ENCODE measurements at places on chromosomes 12 and 14.

- no peak for DNase-seq
These were observed 9.5 kb upstream of the TNFAIP2 start for GRCh38 chr14:103113774-103114173.

GRCh38 chr12:61043838-61044237 lies 1216.4 kb upstream of the USP15 start:
- DNase-seq: no peak

DNA sequence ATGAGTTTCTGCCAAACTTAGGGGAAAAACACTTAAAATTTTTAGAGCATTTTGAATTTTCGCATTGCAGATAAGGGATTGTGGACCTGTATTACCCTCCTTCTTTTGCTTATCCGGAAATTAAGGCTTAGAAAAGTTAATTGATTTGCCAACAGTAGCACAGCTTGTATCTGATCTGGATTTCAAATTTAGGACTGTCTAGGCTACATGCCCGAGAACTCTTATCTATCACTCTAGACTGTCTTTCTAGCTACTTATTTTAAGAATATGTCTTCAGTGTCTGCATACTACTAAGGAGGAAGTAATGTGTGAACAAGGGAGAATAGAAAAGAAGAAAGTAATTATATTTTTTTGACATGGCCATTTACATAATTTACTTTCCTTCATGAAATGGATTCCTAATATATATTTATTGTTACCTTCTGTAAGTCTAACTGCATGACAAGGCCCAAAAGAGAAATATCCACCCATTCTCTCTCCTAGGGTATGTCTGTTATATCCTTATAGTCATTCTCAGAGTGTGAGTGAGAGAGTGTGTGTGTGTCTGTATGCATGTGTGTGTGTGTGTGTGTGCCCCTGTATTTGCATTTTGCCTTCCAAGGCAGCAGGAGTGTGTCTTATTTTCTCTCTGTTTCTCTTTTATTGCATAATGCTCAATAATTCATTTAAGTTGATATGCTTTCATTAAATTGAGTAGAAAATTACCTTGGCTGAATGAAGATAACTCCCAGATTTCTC lies 132.1 kb downstream of the SLC5A8 start:
- DNase-seq: no peak

DNA sequence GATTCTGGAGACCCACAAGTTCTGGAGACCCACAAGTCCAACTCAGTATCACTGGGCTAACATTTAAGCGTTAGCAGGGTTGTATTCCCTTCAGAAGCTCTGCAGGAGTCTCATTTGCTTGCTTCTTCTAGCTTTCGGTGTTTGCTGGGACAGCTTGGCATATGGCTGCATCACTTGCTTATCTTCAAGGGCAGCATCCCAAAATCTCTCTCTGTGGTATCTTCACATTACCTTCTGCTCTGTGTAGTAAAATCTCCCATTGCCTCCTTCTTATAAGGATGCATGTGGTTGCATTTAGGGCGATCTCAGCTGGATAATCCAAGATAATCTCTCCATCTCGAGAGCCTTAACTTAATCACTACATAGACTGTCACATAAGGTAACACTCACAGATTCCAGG lies 7.3 kb upstream of the CNTN1 start:
- no peak for DNase-seq

- no peak for DNase-seq
These were observed 356.2 kb downstream of the TMEM121 start for GRCh38 chr14:105882626-105883025.

DNA sequence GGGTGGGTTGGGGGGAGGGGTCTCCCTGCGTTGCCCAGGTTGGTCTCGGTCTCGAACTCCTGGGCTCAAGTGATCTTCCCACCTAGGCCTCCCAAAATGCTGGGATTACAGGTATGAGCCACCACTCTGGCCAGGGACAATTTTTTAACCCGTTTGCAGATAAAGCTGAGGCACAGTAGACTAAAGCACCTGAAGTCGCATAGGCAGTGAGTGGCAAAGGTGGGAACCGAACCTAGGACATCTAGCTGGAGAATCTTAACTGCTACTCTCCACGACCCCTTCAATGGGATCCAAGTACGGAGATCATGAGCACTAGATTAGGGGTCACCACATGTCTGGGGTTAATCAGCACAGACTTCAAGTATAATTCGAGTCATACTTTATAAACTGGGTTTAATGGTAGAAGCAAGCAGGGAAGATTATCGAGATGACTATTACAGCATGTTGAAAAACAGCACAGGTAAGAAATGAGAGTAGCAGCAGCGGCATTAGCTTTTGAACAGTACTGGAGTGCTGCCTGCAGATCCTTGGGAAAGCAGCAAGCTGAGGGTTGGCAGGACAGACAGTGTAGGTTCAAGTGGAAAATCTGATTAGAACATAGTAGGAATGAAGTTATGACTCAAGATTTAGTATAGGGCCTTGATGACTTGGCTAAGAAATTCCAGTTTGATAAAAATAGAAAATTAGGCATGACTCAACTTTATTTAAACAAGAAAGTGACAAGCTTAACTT lies 23.9 kb downstream of the NID2 start:
- no peak for DNase-seq

DNA sequence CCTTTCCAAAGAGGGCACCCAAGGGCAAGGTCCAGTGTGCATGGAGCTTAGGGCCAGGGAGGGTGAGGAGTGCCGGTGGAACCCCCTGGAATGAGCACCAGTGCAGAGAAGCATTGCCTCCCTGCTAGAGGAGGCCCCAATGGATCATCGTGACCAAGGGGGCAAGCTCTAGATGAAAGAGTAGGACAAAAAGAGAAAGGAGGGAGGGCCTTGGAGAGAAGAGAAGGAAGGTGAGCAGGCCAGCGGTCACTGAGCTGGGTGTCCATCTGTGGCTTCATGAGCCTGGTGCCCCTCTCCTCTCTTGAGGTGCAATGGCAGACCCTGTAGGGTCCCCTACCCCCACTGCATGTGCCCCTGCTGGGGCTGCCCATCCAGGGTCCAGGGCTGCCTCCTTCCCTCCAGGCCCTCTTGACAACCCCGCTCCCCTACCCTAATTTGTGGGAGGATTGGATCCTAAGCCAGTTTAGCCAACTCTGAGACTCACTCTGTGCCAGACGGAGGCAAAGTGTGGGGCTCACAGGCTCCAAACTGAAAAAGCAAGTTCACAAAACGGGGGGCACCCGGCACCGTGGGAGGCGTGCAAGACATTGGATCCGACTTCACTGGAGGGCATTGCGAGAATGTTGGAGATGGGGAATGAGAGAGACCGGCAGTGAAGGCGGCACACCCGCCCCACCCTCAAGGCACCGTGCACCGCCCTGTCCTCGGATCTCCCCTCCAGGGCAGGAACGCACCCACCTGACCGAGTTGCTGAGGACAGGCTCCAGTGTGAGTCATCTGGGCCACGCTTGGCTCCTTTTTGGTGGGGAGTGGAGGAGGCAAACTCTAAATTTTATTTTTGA lies 207.5 kb downstream of the KIF26A start:
- no peak for DNase-seq

DNA sequence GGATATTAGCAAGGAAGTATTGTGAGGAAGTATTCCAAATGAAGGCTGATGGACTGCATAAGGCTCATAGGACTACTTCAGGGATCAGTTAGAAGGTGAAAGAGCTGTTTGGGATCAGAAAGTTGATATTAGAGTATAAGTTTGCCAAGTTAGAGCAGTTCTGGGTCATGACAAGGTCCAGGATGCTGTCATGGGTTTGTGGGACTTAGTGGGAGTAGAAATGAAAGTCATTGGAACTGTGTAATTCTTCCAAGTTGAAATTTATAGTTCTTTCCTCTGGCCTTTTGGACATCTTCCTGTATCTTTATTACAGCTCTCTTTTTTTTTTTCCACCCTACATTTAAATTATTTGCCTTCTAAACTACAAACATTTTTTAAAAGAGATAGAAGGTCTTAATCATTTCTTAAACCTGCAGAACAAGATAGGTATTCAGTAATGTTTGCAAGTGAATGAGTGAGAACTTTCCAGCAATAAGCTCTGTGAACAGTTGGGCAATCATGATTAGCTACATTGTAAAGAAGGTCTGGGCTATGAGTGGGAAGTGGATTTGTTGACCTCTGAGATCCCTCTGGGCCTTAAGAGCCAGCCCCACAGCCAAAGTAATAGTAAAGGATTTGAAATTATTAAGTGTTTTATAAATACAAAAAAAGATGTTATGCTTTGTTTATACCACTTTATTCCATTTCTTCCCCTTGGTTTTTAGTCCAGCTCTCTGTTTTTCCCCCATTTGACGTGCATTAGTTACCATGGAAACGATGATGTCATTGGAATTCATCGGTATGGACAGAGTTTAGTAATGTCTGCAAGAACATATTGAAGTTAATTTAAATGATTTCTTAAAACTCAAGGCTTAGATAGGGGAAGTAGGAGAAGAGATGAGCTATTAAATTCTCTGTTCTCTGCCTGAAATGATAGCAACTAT lies 247.9 kb upstream of the ARHGAP5 start:
- no peak for DNase-seq

DNA sequence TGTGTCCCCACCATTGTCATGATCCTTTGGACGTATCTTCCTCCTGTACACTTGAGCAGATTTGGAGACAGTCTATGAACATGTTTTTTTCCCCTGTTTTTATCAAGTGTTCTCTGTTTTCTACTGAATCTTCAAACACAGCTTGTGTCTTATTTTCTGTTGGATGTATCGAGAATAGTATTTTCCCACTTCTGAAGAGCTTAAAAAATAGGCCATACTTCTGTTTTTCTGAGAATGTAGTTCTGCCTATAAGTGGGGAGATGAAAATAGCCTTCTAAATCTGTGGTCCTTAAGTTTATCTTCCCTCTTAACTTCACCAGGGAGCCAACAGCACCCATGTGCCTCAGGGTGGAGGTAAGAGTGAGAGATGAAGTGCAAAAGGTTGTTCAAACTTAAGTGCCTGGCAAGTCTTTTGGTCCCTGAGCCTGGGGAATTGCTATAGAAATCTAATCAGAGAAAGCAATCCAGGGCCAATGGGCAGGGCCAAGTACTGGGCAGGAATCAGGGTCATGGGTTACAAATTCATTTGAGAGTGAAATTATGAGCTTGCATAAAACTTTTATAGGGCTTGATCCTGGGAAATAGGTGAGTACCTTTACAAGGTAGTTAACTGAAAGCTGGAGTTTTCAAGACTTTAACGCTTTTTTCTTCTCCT lies 58.9 kb downstream of the ARF6 start:
- DNase-seq: no peak

DNA sequence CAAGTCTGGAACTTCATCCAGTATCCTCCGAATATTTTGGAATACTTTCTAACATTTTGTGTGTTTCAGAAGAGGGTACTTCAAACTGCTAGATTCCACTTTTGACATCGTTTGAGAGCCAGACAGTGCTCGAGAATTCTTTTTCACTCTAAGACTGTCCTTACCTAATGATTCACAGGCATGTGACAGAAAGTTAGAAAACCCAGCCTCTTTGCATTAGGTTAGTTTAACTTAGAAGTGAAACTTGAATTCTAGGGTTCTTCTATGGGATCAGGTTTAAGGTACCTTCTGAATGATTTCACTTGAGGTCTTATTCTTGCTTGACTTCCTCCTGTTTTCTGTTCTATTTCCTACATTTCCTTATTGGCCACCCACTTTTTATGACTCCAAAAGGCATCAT lies 431.8 kb downstream of the SLC6A15 start:
- DNase-seq: no peak

DNA sequence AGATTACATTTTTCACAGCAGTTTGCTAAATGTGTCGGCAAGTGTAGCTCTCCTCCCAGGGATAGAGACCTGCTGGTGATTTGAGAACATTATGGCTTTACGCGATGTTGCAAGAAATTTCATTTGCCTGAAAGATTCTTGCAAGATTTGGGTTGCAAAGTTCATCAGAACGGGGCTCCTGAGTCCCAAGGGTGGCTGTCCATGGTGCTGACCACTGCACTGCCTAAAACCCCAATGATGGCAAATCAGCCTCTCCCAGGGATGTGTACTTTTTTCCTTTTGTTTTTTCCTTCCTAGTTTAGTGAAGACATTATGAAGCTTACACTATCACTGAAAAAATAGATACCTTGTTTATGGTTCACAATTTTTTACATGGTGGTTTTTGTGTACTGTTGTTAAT lies 85.4 kb downstream of the WSCD2 start:
- no peak for DNase-seq

DNA sequence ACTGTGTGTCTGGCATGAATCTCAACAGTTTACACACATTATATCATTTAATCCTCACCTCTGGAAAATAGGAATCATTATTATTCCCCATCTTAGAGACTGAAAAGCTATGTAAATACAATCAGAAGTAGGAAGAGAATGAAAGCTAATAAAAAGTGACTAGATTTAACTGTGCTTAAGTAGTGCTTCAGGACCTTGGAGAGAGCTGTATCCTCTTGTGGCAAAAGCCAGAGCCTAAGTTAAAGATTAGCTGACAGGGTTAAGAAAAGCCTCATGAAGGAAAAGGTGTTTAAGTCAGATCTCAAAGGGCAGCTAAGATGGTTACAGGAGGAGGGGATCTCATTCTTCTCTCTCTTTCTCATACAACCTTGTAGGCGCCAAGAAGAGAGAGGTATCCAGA lies 65.3 kb upstream of the TMEM233 start:
- DNase-seq: no peak

GRCh38 chr14:90969531-90970166 lies 90.8 kb downstream of the RPS6KA5 start:
- DNase-seq: no peak

GRCh38 chr12:27524494-27524835 lies 459 bp downstream of the PPFIBP1 start:
- no peak for DNase-seq

- no peak for DNase-seq
These were observed 55.7 kb downstream of the SFSWAP start for GRCh38 chr12:131766382-131767107.

- DNase-seq: no peak
These were observed 655 bp downstream of the PLD4 start for GRCh38 chr14:104925214-104925854.

- DNase-seq: no peak
These were observed 2.0 kb upstream of the ATN1 start for GRCh38 chr12:6925540-6926279.

DNA sequence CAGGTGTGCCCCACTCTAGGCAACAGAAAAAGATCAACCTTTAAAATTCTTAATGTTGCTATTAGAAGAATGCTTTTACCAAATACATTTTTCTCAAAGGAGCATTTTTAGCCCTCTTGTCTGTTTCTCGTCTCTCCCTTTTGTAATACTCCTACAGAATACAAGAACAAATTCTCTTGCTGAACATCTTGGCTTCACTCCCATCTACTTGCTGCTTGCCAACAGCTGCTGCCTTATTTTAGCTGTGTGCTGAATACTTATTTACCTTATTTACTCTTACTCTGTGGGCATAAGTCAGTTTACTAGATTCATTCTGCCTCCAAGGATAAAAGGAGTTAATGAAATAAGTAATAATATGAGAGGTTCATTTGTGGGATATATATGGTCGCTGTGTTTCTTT lies 70.8 kb downstream of the POLR3B start:
- no peak for DNase-seq
